ENCODE measurements at places on chromosomes 3 and 15. TPM values are rescaled to one million over a fixed set of nuclear protein-coding genes. Genes with fewer than 3 reads are reported as not detected.

Gene CD200
- not detected for total RNA-seq

Gene ASB7
- total RNA-seq, result 8.1 TPM

Gene ABI3BP
- 0.17 TPM for total RNA-seq

Gene STX19
- not detected for total RNA-seq

Gene P4HTM
- total RNA-seq, result 11.1 TPM

Gene THPO
- not detected for total RNA-seq

Gene ZNF385D
- total RNA-seq, result not detected

Gene LOXL1
- 161 TPM for total RNA-seq

Gene TLR9
- not detected for total RNA-seq

Gene SEMA6D
- total RNA-seq, result 0.40 TPM

Gene FSD2
- not detected for total RNA-seq

Gene FILIP1L
- 26.5 TPM for total RNA-seq

Gene POTEB
- not detected for total RNA-seq

Gene PLA1A
- total RNA-seq, result not detected

Gene ADGRG7
- not detected for total RNA-seq

Gene FBXW12
- total RNA-seq, result not detected

Gene TMEM41A
- 20.5 TPM for total RNA-seq

Gene CAV3
- not detected for total RNA-seq

Gene ERICH6
- total RNA-seq, result not detected

Gene PDE12
- total RNA-seq, result 15.7 TPM

Gene CACNA1D
- total RNA-seq, result 0.86 TPM

Gene CDC25A
- 37.1 TPM for total RNA-seq
